ENCODE measurements at places on chromosomes 3 and 15.

GRCh38 chr3:100912976-100913545 is 80.2 kb downstream of the ABI3BP start:
- DNase-seq = no peak

- DNase-seq = no peak
Measured at GRCh38 chr15:66326051-66326450, 30.4 kb downstream of the TIPIN start.

DNA sequence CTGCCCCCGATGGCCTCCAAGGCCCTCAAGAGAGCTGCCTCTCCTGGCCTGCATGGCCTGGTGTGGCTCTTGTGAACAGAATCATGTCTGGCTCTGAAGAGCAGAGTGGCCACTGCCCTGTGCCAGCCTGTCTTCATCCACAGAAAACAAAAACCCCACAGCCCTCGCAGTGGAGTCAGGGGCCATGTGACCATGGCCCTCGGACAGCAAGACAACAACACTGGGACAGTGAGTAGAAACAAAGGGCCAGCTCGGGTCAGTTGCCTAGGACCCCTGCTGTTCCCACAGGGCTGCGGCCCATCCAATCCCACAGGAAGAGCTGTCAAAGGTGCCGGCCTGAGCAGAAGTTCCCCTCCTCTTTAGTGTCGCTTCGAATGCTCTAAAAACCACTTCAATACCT is 72.5 kb downstream of the UMPS start:
- no peak for DNase-seq

GRCh38 chr3:182508919-182509711 is 284.2 kb upstream of the ATP11B start:
- no peak for DNase-seq

DNA sequence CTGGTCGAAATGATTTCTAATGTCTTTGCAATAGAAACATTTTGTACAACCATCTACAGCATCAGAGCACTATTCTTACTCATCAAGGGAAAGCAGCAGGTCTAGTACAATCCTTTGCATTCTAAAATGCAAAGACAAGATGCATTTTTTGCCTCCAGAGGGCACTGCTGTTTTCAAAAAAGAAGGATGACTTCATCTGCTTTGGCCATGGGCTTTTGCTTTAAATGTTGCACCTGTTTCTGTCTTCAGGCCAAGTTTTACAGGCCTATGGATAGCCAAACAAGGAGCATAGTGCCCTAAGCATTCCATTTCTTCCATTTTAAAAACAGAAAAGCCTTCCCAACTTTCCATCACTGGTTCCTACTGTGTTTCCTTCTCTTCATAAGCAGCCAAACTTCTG is 3.4 kb downstream of the PARP9 start:
- DNase-seq = peak; percentile 53

GRCh38 chr3:148600902-148601765 is 96.6 kb upstream of the AGTR1 start:
- DNase-seq = no peak

- DNase-seq = peak; percentile 60
Measured at GRCh38 chr3:128322030-128323022, 144.4 kb downstream of the DNAJB8 start.

GRCh38 chr3:45180899-45181298 is 34.7 kb upstream of the CDCP1 start:
- no peak for DNase-seq

DNA sequence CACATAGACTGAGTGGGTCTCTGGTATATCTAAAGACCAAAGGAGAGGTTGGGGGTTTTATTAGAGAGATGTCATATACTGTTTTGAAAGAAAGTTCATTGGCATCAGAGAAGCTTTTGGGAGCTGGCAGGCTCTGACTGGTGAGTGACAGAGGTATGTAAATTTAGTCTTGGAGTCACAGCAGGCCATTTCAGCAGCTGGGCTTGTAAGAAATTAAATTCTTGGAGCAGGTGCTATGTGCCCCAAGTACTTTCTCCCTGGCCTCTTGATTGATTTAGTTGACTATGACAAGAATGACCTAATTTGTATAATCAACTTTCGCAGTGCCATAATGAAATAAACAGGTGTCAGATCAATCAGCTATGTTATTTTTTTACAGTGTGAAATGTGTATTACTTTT is 47.8 kb upstream of the CDAN1 start:
- no peak for DNase-seq

GRCh38 chr3:123324880-123325765 is 123.4 kb downstream of the SEC22A start:
- DNase-seq = no peak

All from hepatic stellate cell (primary cell).